ENCODE measurements at places on chromosomes 7 and 10.

GRCh38 chr10:34759161-34759836 is 55.8 kb downstream of the PARD3 start:
- no peak for DNase-seq

GRCh38 chr7:12754179-12754578 is 66.7 kb downstream of the ARL4A start:
- no peak for DNase-seq

DNA sequence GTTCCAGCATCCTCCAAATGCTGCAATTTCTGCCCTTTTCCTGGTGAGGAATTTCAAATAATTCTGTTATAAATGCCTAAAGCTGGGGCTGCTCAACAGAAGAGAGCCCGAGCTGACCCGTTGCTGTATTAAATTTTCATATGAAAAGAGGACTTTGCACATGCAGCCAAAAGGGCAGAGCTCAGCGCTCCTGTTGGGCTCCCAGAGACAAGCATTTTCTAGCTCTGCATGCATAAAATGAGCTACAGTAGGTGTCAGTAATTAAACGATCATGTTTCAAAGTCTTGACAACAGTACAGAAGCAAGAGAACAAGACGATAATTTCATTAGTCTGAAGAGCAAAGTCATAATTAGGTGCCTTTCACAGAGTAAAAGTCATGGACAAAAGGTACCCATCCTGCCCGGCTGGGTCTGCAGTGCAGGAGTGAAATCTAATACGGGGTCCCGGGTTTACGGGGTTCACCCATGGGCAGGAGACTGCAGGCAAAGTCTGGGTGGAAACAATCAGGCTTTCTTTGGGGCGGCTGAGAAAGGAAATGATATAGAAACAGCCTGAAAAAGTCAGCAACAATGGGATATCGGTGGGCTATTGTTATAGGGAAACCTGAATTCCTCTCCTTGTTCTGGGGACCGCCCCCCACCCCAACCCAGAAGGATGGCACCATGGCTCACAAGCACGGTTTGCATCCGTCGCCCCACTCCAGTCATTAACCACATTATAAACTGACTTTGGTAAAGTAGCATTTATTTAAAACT is 66.0 kb downstream of the EBF3 start:
- no peak for DNase-seq

DNA sequence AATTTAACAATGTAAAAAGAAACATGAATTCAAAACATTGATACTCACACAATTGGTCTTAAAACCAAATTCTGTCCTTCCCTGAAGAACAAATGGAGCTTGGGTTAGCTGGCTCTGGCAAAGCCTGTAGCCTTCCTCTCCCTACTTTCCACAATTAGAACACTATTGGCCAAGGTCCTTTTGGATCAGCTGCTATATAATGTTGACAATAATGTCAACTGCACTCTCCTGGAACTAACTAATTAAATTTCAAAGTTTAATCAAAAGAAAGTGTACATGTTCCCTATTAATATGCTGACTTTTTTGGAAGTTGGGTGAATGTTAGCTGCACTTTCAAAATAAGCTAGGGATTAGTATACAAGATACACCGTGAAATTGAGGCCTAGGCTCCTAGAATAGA is 440.1 kb upstream of the NFE2L3 start:
- DNase-seq = no peak

GRCh38 chr7:3154317-3154716 is 110.7 kb upstream of the CARD11 start:
- DNase-seq = no peak

DNA sequence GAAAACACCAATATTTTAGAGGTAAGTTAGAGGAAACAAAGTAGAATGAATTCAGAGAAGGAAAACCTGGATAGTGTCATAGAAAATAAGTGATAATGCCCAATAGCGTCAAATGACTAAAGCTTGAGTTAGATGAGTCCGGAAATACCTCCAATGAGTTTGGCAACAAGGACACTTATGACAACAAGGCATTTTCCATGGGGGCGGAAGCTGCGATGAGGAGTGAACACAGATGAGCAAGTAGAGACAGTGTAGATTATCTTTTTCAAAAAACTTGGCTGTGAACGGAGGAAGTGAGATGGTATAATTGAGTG is 383 bp upstream of the R3HCC1L start:
- DNase-seq = no peak

DNA sequence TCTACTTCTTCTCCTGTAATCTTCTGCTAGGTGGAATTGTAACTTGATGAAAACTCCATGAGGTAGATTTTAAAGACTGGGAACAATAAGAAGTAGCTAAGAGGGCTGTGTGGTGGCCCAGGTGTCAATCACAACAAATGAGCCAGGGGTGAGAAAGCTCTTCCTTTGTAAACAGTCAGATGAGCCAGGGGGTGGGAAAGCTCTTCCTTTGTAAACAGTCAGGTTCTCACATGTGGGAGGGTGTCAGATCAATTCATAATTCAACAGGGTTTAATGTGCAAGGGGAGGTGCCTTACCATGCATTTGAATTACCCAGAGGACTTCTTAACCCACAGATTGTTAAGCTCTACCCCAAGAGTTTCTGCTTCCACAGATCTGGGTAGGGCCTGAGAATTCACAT is 312.4 kb upstream of the AUTS2 start:
- no peak for DNase-seq

- no peak for DNase-seq
Observed at GRCh38 chr10:83248106-83248631, 891.1 kb upstream of the GHITM start.

GRCh38 chr10:120929166-120929565 is 78.0 kb downstream of the WDR11 start:
- DNase-seq = no peak

GRCh38 chr10:32393911-32394310 is 47.0 kb upstream of the EPC1 start:
- DNase-seq = no peak

- no peak for DNase-seq
Observed at GRCh38 chr7:26705567-26705966, 158.8 kb downstream of the SKAP2 start.

GRCh38 chr10:70586348-70586930 is 16.1 kb downstream of the PRF1 start:
- DNase-seq = no peak

DNA sequence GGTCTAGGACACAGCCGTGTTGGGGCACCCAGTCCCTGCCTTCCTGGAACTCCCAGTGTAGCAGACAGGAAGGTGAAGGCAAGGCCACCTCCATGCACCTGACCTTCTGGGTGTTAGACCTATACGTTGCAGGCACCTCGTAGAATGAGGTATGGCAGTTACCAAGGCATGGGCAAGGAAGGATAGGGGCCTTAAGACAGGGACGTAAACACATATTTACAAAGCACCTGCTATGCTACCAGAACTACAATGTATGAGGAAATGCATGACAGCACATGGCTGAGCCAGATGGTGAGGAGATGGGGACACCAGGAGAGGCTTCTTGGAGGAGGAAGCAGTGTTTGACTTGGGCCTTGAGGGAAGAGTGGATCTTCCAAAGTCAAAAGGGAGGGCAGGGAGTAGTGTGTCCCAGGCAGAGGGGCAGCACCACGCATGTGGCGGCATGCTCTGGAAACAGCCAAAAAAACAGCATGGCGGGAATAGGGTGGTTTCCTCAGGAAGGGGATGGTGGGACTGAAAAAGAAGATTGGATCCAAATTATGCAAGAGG is 231.2 kb downstream of the FANK1 start:
- DNase-seq = no peak

DNA sequence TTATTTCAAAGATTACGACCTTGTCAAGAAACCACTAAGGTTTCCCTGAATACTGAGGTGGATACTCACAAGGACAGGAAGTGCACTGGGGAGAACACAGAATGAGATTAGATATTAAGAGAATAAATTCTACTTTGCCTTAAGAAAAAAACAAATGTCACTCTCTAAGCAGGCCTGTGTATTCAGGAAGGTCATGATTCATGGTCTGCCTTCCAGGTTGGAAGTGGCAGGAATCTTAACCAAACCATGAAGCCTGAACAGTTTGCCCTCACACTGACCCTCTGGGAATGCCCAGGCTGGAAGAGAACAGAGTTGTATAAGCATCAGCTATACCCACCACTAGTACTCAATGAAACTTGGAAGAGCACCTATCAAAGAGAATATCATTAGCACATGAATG is 227.6 kb downstream of the DGKI start:
- no peak for DNase-seq

DNA sequence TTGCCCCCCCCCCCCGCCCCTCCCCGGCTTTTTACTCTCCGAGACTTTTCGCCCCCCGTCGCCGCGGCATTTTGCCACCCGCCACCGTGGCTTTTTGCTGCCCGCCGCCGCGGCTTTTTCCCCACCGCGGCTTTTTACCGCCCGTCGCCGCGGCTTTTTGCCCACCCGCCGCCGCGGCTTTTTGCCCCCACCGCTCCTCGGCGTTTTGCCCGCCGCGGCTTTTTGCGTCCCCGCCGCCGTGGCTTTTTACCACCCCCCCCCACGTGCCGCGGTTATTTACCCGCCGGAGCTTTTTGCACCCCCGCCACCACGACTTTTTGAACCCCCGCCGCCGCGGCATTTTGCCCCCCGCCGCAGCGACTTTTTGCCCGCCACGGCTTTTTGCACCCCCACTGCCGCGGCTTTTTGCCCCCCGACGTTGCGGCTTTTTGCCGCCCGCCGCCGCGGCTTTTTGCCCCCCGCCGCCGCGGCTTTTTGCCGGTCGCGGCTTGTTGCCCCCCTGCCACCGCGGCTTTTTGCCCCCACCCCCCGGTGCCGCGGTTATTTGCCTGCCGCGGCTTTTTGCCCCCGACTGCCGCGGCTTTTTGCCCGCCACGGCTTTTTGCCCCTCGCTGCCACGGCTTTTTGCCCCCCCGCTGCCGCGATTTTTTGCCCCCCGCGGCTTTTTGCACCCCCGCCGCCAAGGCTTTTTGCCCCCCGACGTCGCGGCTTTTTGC is 461.1 kb downstream of the ZNF33B start:
- peak; percentile 3 for DNase-seq

DNA sequence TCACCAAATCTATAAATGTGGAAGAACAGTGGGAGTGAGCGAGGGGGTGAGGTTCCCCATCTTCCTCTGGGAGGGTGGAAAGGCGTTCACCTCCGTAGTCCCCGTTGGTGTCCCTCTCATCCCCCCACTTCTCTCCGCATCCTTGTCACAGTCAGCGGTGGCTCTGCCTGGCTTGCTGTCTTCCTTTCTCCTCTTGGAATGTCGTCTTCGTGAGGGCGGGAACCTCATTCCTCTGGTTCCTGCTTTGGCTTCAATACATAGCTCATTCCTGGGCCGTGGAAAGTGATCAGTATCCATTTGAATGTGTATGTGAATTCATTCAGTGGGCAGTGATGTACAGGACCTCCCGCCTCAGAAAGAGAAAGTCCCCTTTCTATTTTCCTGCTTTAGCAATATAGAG is 289.4 kb downstream of the CAMK1D start:
- DNase-seq = no peak

- DNase-seq = no peak
Observed at GRCh38 chr7:115980159-115980558, 50.4 kb downstream of the TFEC start.

GRCh38 chr7:127961786-127962453 is 69.3 kb downstream of the LRRC4 start:
- DNase-seq = no peak

GRCh38 chr10:122878799-122879338 is 512 bp downstream of the FAM24B start:
- no peak for DNase-seq

DNA sequence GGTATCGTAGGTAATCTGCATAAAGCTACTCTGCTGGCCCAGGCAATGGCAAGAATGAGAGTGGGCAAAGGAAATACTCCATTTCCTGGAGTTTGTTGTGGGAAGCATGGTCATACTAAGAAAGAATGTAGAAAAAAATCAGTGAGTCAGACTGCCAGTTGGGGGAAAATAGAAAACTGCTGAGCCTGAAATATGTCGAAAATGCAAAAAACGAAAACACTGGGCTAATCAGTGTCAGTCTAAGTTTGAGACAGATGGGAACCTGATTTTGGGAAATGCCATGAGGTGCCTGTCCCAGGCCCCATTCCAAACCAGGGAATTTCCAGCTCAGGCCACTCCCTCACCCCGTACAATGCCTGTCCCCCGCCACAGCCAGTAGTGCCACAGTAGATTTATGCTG is 150.0 kb downstream of the ZNF33B start:
- DNase-seq = no peak

- DNase-seq = no peak
Observed at GRCh38 chr7:106604303-106604924, 56.5 kb downstream of the CCDC71L start.

GRCh38 chr7:101555921-101556275 is 73.2 kb downstream of the MYL10 start:
- DNase-seq = no peak

DNA sequence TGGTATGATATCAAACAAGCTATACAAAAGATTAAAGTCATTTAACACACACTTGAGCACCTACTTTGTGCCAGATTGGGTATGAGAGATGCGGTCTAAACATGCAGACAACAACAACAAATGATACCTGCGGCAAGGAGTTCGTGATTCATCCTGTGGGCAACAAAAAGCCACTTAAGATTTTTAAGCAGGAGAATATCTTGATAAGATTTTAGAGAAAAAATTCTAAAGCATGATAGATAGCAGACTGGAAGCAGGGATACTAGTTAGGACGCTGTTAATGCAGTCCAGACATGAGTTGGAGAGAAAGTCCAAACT is 1.6 kb upstream of the KBTBD2 start:
- no peak for DNase-seq

DNA sequence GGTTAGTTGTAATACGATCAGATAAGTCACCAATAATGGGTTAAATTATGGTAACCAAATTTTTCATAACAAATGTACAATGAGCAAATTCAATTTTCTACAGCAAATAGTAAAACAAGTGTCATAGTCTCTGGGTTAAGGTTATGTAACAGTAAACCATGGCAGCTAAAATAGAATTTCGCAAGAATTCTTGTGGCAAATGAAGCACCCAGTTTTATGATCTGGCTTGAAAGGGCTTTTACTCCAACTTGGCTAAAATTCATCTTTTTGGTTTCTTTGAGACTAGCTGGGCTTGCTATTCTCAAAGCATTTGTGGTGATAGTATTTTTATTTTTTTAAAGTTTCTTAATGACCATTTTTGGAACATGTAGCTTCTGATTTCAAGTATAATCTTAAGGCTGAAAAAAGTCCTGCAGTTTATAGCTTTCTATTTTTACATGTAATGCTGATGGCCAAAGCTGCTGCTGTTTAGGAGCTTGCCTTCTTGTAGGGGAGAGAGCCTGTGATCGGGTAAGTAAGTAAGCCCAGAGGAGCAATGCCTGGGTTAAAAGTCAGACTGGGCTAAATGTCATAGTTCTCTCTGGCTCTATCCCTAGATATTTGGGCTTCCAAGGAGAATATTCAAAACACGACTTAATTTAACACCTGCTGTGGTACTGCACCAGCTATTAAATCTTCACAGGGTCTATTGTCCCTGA is 55.5 kb upstream of the SYPL1 start:
- no peak for DNase-seq

- DNase-seq = no peak
Observed at GRCh38 chr10:26612151-26612915, 85.2 kb upstream of the PDSS1 start.

DNA sequence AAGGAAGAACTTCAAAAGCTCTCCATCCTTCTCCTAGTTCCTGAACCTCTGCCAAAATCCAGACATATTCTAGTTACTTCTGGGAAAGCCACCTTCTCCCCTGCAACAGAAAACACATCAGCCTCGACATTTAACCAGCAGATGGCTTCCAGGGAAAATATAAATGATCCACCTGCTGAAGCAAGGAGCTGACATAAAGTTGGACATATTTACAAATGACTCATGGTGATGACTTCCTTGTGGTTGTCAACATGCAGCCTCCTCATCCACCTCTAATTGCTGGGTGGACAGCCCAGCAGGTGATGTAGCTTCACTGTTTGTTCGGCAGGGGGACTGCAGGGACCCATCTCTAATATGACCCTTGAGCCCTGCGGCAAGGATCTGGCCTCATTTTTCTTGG is 266.0 kb downstream of the C7orf25 start:
- DNase-seq = no peak
